ENCODE measurements at places on chromosomes 13 and 19. TPM values are rescaled to one million over a fixed set of nuclear protein-coding genes. Genes with fewer than 3 reads are reported as not detected.

The PRR12 gene
- total RNA-seq = 4.5 TPM

DNA sequence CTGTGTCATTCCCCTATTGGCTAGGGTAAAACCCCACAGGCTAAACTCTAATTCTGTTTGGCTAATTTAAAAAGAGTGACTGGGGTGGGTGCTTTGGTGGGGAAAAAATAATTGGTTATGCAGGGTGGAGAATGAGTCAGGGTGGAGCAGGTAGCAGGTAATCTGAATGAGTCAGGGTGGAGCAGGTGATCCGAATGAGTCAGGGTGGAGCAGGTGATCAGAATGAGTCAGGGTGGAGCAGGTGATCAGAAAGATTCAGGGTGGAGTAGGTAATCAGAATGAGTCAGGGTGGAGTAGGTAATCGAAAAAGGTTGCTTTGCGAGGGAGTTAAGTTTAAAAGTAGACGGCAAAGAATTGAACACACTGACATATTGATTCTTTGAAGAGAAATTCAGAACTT, 1218.8 kb upstream of the ATXN8OS start:
- no peaks in the 10 kb centered on the region for H3K4me1 ChIP-seq
- H3K27ac ChIP-seq = no peak overlapping the region
- no peak for DNase-seq
- no peaks in the 10 kb centered on the region for H3K27me3 ChIP-seq
- no peak overlapping the region for H3K4me3 ChIP-seq

GRCh38 chr19:15220833-15221232, 11.4 kb downstream of the EPHX3 start:
- H3K4me1 ChIP-seq = peaks cover 47% of the 10 kb centered on the region
- H3K27me3 ChIP-seq = no peaks in the 10 kb centered on the region
- no peak overlapping the region for H3K4me3 ChIP-seq
- H3K36me3 ChIP-seq = no peaks in the 10 kb centered on the region
- peak overlapping the region; percentile 34 for H3K27ac ChIP-seq

DNA sequence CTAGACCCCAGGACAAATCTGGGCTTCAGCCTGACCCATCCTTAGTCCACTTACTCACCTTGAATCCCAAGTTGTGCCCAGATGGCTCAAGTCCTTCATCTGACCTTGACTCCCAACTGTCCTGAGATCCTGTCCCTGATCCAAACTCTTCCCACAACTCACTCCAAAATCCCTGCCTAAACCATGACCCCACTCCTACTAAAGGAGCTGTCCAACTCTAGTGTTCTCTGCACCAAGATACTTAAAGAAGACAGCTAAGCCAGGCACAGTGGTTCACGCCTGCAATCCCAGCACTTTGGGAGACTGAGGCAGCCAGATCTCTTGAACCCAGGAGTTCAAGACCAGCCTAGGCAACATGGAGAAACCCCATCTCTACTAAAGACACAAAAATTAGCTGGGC, 8.5 kb downstream of the POU2F2 start:
- no peak overlapping the region for H3K4me3 ChIP-seq
- DNase-seq = no peak
- H3K36me3 ChIP-seq = no peaks in the 10 kb centered on the region
- no peaks in the 10 kb centered on the region for H3K27me3 ChIP-seq

GRCh38 chr13:64029343-64030093, 2613.9 kb upstream of the PCDH20 start:
- no peaks in the 10 kb centered on the region for H3K36me3 ChIP-seq
- DNase-seq = no peak
- no peaks in the 10 kb centered on the region for H3K4me1 ChIP-seq

The ZNF99 gene
- not detected for total RNA-seq

GRCh38 chr13:81051873-81052272, 710.9 kb upstream of the SPRY2 start:
- H3K27me3 ChIP-seq = no peaks in the 10 kb centered on the region
- no peak for DNase-seq
- no peak overlapping the region for H3K4me3 ChIP-seq
- H3K4me1 ChIP-seq = no peaks in the 10 kb centered on the region
- H3K27ac ChIP-seq = no peak overlapping the region

DNA sequence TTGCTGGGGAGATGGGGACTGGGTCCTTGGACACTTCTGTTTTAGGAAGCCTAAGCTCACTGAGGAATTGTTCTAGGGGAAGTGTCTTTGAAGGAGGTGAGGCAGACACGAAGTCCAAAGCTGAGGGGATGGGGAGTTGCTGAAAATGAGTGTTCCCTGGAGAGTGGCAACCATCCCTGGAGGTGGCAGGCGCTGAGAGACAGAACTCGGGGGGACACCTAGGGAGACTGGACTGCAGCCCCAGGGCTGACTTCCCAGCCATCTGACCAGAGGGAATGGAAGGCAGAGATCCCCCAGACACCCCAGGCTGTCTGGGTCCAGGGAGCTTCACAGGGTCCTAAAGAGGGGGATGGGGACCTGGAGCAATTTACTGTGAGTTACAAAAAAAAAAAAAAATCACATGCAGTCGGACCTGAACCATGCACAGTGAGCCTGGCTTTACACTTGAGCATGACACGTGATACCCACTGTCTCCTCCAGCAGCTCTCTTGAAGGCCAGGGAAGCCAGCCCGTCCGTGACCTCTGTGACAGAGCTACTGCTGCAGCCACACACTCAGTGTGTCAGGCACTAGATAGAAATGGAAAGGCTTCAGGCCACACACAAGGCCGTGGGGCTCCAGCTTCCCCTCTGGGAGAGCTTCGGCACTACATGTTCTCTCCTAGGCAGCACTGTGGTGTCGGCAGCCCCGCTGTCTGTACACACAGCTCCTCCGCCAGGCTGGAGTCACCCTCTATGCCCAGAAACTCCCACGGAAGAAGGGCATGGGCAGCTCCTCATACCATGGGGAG, 77.1 kb upstream of the KCTD15 start:
- no peaks in the 10 kb centered on the region for H3K4me1 ChIP-seq
- DNase-seq = no peak
- no peaks in the 10 kb centered on the region for H3K27me3 ChIP-seq
- H3K4me3 ChIP-seq = no peak overlapping the region
- H3K36me3 ChIP-seq = no peaks in the 10 kb centered on the region

The FPR1 gene
- total RNA-seq = 4.4 TPM

The FXYD7 gene
- total RNA-seq = not detected

The F10 gene
- total RNA-seq = 6.7 TPM

DNA sequence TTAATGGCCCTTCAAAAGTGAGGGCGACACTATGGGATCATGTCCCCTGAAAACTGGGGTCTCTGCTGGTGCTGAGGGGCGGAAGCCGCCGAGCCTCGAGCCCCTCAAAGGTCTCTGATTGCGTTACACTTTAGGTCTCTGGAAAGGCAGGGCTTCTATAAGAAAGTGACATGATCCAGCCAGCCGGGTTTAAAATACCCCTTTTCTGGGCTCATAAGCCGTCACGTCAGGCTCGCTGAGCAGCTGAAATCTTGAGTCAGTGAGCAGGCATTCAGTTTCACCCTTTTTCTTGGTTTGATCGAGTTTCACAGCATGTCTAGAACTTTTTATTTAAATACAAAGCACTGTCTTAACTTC, 600 bp upstream of the HMGB1 start:
- no peak for DNase-seq
- H3K36me3 ChIP-seq = no peaks in the 10 kb centered on the region
- H3K4me3 ChIP-seq = no peak overlapping the region
- H3K4me1 ChIP-seq = peaks cover 9% of the 10 kb centered on the region

DNA sequence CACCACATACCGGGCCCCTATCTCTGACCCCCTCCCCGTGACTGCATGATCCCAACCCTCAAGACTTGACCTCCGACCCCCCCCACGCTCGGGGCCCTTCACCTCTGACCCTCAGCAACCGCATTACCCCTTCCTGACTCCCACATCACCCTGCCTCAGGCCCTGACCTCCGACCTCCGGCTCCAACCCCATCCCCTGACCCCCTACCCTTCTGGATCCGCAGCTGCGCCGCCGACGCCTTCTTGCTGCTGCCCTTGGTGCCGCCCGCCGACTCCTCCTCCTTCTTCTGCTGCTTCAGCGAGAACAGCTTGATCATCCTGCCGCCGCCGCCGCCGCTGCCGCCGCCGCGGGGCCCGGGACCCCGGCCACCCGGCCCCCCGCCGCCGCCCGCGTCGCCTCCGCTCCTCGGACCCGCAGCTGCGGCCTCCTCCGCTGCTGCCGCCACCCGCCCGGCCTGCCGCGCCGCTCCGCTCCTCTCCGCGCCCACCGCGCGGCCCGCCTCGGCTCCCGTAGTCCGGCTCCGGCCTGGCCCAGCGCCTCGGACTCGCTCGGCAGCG, at the start of gene UBE2M:
TSS of gene UBE2M (minus strand) at position 546 of the 557 bp plus-strand sequence. CDS start at position 316, 230 bp downstream.
- peak within 1 kb of the TSS; percentile 100 for H3K27ac ChIP-seq
- no peaks in the 10 kb centered on the region for H3K27me3 ChIP-seq
- DNase-seq = no peak
- H3K4me1 ChIP-seq = peaks cover 48% of the 10 kb centered on the region
- peaks cover 13% of the 10 kb centered on the region for H3K36me3 ChIP-seq
- H3K4me3 ChIP-seq = peak within 1 kb of the TSS; percentile 80

The CLDND2 gene
- total RNA-seq = not detected

DNA sequence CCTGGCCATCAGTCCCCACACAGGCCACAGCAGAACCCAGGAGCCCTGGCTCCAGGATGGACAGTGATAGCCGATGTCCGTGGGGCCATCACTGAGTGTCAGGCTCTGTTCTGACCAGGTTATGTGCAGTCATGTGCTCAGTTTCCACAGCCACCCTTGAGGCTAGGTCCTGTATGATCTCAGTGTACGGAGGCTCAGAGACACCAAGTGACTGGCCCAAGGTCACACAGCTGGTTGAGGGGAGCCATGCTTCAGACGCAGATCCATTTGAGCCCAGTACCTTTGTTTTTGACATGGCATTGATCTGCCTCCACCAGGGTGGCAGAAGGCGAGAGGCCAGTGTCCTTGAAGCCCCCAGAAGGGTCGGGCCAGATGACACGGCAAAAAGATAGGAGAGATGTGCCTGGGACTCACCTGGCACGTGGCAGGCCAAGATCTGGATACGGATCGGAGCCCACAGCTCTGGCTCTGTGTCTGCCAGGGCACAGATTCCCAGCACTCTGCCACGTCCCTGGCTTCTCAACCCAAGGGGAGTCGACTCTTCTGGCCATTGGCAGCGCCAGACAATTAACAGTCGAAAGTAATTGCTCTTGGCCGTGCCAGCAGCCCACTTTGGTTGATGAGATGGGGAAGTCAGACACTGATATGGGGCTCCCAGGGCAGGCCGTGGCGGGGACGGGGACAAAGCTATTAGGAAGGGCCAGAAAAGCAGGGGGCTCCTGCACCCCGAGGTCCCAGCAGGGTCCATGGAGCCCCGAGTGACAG, 15.6 kb downstream of the EVI5L start:
- H3K27ac ChIP-seq = no peak overlapping the region
- no peak for DNase-seq
- H3K4me1 ChIP-seq = peaks cover 8% of the 10 kb centered on the region
- H3K27me3 ChIP-seq = no peaks in the 10 kb centered on the region
- H3K36me3 ChIP-seq = no peaks in the 10 kb centered on the region

The FARP1 gene
- total RNA-seq = 3.2 TPM
